ENCODE measurements at places on chromosomes 12 and 14.

DNA sequence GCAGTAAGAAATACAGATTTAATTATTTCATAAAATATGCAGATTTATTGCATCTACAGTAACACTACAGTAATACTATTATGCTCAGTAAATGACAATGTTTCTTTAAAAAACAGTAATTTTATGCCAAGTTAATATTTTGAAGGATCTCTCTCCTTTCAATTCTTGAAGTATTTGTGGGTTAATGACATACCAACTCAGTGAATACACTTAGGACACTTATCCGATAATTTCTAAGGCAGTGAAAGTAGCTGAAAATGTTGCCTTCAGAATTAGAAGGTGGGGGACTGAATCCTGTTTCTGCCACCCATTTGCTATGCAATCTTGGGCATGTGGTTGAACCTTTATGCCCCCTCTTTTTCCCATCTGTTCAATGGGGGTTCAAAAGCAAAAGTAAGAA lies 24.8 kb upstream of the IFNG-AS1 start:
- no peak for DNase-seq

- DNase-seq: no peak
These were observed 107.5 kb upstream of the SYT10 start for GRCh38 chr12:33547084-33547483.

GRCh38 chr12:130155416-130156073 lies 6.7 kb upstream of the FZD10 start:
- DNase-seq: no peak

DNA sequence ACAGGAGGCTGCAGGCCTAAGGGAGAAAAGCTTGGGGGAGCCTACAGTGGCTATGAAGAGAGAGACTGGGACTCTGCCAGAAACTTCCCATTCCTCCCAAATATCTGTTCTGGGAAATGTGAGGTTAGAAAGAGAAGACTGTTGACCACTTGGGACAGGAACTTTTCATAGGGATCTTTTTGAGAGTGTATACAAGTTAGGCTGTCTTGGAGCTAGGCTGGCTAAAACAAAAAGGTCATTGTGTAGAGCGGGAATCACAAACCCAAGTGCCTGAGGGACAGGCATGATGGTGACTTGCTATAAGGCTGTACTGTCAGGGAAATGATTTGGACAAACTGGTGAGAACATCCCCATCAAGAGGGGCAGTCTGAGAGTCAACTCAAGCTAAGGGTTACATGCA lies 175.1 kb downstream of the GRIP1 start:
- no peak for DNase-seq

DNA sequence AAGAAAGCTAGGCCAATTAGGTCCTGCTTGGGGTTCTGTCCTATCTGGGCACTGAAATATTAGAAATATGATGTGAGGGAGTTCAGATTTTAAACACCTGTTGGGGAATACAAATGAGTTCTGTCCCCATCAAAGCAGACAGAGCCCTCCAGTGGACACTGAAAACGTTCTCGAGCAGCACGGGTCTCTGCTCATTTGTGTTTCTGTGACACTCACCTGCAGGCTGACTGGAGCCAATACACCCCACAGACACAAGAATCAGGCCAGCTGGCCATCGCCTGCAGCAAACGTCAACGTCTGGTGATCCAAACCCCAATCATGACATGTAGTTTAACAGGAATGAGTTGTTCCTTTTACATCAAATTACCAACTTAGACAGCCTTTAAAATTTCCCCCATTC lies 493.4 kb upstream of the TMEM132C start:
- no peak for DNase-seq

DNA sequence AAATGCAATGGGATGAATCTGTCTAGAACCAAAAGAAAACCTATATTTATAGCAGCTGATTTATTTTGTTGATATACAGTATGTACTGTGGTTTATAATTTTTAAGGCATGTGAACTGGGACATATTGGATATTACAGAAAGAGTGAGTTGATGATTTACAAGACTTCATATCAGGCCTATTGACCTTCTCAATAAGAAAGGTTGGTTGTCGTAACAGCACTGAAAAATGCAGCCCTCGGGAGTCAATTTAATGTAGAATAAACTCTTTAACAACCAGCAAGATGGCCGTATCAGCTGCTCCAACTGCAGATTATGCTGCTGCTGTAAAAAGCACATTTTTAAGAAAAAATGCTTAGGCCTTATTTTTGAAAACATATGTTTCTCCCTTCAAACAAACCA lies 407.3 kb downstream of the GXYLT1 start:
- no peak for DNase-seq

- DNase-seq: no peak
These were observed 308.2 kb upstream of the AMIGO2 start for GRCh38 chr12:47387994-47388393.

DNA sequence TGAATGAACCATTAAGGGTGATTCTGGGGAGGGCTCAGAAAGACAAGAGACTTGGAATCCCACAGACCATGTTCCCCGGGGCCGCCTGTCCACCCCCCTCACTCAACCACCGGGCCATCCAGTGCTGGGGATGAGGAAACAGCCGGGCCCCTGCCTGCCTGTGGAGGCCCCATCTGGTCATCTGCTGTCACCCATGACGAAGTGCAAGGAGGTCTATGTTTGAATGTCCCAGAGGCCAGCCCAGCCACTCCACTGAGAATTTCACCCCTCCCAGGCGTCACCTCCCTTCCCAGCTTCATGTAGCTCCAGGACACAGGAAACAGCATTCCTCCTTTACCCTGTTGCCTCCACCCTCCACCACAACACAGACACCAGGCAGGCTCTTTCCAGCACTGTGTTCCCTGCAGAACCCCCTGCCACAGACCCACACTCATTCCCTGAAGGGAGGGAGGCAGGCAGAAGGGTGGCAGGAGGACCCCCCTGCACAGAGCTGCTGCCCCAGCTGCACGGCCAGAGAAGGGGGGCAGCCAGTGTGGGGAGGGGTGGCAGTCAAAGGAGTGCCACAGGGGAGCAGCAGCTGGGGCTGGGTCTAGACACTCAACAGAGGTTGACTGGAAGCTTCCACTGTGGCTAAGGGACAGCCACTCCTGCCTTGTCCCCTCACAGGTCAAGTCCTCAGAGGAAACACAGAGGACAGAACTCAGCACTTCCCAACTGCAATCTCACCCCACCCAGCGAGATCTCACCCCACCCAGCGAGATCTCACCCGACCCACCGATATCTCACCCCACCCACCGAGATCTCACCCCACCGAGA lies 50.3 kb upstream of the PPP2R5C start:
- no peak for DNase-seq

DNA sequence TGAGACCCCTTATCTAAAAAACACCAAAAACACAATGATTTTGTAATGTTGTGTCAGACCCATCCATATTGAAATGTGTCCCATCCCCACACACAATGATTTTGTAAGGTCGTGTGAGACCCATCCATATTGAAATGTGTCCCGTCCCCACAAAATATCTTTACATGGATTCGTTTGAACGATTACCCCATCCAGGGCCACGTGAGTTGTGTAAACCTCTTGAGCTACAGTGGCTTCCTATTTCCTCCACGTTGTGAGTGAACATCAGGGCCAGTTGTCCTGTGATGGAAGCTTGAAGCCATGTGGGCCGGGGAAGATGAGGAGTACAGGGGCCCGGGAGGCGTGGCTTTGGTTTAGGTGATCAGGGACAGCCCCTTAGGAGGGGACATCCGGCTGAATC lies 27.0 kb upstream of the ULK1 start:
- no peak for DNase-seq

DNA sequence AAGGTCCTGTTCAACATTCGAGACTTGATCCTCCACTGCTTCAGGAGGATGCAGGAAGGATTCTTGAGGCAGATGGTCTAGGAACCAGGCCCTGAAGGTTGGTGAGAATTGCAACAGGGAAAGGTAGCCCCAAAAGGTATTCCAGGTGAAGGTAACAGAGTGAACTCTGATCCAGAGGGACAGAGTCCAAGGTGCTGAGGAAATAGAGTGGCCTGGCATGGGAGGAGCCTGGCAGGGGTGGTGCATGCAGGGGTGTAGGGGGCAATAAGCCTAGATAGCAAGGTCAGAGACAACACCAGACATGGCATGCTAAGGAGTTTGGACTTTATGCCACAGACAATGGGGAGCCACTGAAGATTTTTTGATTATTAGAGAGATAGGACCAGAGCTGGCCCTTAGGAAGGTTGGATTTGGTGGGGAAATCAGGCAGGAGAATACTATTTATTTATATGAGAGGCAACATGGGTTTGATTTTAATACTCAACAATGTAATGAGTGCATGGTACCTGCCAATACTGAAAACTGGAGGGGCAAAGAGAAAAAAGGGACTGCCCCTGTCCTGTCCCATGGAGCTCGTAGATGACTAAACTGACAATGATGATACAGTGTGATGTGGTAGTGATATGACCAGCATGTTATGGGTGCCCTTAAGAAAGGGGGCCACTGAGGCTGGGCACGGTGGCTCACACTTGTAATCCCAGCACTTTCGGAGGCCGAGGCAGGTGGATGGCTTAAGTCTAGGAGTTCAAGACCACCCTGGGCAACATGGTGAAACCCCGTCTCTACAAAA lies 50.5 kb upstream of the TMED10 start:
- no peak for DNase-seq

DNA sequence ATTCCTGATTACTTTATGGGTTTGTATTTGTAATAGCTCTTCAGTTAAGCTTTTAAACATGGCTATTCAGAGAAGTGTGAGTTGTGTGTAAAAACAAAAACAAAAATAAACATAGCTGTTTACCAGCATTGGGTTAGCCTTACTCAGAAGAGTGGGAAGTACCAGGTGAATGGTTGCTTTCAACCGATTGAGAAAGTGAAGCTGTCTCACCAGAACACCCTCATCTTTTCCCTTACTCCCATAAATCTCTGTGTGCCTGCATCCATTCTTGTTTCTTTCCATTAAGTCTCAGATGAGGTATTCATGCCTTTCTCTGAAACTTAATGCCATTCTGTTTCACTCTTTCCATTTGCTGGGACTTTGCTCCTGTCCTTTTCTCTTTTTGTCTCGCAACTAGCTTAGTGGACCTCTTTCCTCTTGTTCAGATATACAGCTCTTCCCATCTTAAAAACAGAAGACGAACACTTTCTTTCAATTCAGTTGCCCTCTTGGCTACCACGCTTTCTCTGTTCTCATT lies 10.7 kb downstream of the BORCS5 start:
- no peak for DNase-seq

GRCh38 chr12:101767537-101767936 lies 28.3 kb upstream of the SYCP3 start:
- DNase-seq: no peak

- no peak for DNase-seq
These were observed 78.9 kb upstream of the GZMB start for GRCh38 chr14:24712909-24713308.

GRCh38 chr14:57875296-57875695 lies 9.4 kb upstream of the SLC35F4 start:
- no peak for DNase-seq
